Hypothalamus (tissue), 51 donors: ENCODE measurements at places on chromosomes 2 and 18.

- DNase-seq, result no peak
Measured at GRCh38 chr18:44096016-44096415, 584.7 kb upstream of the SETBP1 start.

GRCh38 chr2:1505031-1505441 is 91.8 kb downstream of the TPO start:
- no peak for DNase-seq

DNA sequence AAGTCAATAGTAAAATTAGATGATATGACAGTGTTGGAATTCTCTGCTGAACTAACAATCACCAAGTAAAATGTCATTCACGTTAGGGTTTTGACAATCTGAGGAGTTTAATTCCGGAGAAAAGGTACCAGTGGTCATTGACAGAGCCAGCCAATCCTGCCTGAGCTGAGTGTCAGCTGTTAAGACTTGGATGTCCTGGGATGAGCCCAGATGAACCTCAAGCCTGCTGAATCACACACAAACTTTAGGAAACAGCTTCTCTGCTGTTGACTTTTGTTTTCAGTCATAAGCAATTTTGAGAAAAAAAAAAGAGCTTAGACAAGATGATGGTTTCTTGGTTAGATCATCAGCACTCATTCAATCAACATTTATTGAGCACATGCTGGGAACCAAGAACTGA is 600.0 kb upstream of the SLC39A10 start:
- DNase-seq, result no peak

DNA sequence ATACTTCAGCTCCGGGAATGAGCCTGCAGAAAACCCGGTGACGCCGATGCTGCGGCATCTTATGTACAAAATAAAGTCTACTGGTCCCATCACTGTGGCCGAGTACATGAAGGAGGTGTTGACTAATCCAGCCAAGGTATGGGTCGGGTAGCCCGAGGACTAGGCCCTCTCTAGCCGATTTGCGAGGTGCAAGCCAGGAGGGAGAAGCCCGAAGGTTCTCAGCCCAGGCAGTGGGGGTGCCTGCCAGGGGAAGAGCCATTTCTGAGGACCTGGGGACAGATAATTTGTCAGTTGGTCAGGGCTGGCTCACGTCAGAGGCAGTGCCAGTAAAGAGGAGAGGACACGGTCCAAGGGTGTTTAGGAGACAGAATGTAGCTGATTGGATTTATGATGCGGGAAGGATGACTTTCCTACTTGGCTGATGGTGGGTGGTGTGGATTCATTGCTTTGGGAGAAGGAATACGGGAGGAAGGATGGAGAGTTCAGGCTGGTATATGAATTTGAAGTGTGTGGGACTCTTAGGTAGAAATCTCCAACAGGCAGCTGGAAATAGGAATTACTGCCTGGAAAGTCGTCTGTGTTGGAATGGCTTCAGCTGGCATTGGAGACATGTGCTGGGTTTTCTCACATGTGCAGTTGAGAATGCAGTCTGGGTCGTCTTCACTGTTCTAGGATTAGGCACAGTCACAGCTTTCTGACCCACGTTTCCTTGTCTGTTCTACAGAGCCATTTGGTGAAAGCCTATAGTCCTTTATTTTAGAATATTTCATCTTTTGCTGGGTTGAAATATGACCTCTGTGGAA is 874 bp downstream of the NDUFAF7 start:
- no peak for DNase-seq

DNA sequence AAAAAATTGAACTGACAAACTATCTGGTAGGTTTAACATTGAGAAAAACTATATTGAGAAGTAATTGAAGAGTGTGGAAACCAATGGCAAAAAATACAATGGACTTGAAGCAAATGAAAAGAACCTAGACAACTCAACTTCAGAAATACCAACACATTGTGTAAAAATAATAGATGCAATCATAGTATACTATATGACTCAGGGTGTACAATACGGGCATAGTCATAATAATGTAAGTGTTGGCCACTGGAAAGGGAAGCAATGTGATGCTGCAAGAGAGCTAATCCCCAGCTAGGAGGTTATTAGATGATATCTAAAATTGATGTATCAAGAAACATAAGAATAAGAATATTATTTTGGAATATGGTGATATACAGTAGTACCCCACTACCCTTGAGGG is 45.3 kb downstream of the SMAD7 start:
- no peak for DNase-seq

- DNase-seq, result no peak
Measured at GRCh38 chr18:7741640-7742039, 174.5 kb downstream of the PTPRM start.

DNA sequence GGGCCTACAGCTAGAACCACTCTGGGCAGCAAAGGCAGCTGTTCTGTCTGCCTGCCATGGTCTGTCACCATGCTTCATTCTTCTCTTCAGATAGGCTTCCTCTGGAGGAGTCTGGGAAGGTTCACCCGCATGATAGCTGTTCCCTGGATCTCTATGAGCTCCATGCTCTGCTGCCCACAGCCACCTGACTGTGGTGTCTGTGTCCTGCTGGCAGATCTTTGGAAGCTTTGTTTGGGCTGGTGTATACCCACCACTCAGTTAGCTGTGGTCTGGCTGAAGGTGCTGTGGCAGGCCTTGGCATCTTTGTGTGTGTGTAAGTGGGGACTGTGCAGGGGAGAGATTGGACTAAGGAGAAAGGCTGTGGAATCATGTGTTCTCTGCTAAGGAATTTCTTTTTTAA is 23.4 kb downstream of the MYO1B start:
- DNase-seq, result no peak

GRCh38 chr2:47782381-47782670 is 619 bp upstream of the MSH6 start:
- no peak for DNase-seq

- DNase-seq, result no peak
Measured at GRCh38 chr18:35743916-35744315, 162.4 kb downstream of the GALNT1 start.

- DNase-seq, result no peak
Measured at GRCh38 chr18:46013484-46014189, 46.5 kb upstream of the EPG5 start.

GRCh38 chr2:180322781-180323180 is 315.7 kb upstream of the CWC22 start:
- DNase-seq, result no peak

GRCh38 chr2:212076456-212076855 is 462.1 kb downstream of the ERBB4 start:
- DNase-seq, result no peak

DNA sequence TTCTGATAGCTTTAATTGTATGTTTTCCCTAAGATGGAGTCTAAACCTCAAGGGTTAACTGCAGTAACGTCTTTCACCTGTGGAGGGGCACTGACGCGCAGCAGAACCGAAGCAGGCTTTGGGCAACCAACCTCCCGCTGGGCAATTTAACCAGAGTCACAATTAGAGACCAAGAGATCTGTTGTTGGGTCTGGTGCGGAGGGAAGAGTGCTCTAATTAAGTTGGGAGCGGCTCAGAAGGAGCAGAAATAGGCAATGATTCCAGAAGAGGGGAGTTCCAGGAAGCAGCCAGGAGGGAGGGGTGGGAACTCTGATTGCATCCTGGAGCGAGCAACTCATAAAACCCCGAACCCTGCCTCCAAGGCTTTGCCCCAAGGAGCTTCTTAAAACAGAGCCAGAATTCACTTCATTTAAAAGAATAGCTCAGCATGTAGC is 245.8 kb downstream of the PAX3 start:
- DNase-seq, result no peak

- no peak for DNase-seq
Measured at GRCh38 chr2:187050409-187050998, 201.5 kb upstream of the ZSWIM2 start.

- no peak for DNase-seq
Measured at GRCh38 chr2:28291811-28292440, 100.7 kb upstream of the FOSL2 start.
